Stimulated activated CD8-positive, alpha-beta memory T cell treated with anti-CD3 and anti-CD28 coated beads, Interleukin-2, amount 100 ng/mL, for 48 hours (primary cell): ENCODE measurements at places on chromosomes 3 and 15.

- no peak for DNase-seq
These were observed 9.5 kb downstream of the SMAD3 start for GRCh38 chr15:67074886-67075229.

DNA sequence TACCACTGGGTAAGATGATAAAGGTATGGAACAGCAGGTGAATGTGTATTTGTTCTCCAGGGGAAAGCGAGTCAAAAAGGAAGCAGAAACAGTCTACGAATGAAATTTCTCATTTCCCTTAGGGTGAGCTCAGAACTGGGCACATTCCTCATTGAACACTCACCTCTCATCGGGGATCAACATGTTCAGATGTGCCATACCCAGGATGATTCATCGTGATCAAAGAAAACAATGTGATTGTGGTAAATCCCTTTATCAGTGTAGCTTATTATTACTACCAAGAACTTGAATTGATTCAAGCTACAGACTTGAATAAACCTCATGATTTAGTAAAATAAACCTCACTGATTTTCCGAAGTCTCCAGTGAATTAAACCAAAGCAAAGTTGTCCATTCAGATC lies 72.1 kb downstream of the GJD2 start:
- no peak for DNase-seq

- no peak for DNase-seq
These were observed 1.1 kb downstream of the PAK6 start for GRCh38 chr15:40239693-40240618.

DNA sequence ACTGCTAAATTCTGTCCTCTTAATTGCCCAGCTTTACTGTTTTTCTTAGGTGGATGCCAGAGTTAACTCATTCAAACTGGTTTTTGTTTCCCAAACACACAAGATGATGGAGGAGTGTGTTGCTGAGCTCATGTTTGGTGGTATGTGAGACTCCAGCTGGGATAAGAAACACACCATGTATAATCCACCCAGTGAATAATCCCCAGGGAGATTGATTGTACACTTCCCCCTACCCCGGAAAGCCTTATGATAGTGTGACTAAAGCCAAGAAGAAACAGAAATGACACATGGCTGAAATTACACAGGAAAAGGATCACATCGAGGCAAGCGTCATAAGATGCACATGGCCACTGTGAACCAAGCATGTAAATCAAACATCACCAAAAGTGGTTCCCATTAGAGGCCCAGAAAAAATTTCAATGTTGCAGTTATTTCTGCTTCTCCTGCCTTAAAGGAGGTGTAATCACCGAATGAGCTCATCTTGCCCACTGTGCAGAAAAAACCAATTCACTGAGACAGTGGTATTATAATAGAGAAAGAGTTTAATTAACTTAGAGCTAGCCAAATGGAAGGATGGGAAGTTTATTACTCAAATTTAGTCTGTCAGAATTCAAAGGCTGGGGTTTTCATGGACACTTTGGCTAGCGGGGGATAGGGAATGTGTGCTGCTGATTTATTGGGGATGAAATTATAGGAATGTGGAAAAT lies 56.7 kb upstream of the MAGI1 start:
- no peak for DNase-seq

GRCh38 chr3:5184499-5184898 lies 3.0 kb upstream of the EDEM1 start:
- no peak for DNase-seq

GRCh38 chr3:61445924-61446323 lies 115.4 kb upstream of the PTPRG start:
- DNase-seq = no peak

DNA sequence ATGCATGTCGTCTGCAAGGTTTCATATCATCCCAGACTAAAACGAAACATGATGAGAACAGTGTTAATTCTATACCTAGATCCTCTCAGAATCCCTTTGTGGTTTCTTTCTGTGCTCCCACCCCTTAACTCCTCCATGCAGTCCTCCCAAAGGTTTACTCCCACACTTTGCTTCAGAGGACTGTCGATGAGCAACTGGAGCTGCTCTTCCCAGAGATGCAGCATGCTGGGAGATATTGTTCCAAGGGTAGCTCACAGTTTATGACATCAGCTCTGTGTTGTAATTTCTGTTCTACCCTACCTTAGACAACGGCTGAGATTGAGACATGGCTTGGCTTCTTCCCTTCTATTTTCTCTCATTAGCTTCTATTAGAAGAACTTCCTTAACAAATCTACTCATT lies 313.0 kb upstream of the COL8A1 start:
- no peak for DNase-seq

DNA sequence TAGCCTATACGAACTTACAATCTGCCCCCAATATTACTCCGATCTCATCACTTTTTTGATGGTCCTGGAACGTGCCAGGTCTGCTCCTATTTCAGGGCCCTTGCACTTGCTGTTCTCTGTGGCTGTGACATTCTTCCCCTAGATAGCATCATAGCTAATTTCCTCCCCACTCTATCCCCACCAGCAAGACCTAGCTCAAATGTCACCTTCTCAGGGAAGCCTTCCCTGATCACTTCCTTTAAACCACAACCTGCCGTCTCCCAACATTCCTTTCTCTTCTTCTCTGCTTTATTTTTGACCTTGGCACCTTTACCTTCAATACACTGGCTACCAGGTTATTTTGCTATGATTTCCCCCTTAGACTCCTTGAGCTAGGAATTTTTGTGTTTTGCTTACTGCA lies 5.3 kb upstream of the SMAD6 start:
- DNase-seq = no peak

GRCh38 chr3:178231645-178232044 lies 304.6 kb upstream of the KCNMB2 start:
- DNase-seq = no peak

DNA sequence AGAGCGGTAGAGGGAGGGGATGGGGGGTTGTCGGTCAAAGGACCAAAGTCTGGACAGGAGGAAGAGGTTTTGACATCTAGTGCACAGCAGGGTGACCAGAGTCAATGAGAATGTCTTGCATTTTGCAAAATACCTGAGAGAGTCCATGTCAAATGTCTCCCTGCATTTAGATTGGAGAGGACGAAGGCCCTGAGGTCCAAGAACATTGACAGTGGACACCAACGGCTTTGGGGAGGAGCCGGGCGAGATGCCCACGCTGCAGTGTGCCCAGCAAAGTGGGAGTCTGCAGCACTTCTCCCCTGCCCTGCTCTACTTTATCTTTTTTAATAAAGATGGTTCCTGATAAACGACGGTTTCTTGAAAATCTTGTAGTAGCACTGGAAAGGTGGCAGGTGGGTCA lies 67.4 kb upstream of the TAMM41 start:
- DNase-seq = no peak

DNA sequence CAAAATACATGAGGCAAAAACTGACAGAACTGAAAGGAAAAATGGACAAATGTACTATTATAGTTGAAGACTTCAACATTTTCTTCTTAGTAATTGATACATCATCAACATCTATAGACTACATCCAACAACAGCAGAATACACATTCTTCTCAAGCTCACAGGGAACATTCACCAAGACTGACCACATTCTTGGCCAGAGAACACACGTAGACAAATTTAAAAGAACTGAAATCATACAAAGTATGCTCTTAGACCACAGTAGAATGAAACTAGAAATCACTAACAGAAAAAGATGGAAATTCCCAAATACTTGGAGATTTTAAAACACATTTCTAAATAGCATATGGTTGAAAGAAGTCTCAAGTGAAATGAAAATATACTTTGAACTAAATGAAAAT lies 55.1 kb upstream of the NSMCE3 start:
- no peak for DNase-seq

GRCh38 chr3:127740136-127740915 lies 67.6 kb downstream of the ABTB1 start:
- DNase-seq = no peak

GRCh38 chr3:15428539-15428938 lies 1.1 kb downstream of the EAF1 start:
- no peak for DNase-seq

- DNase-seq = no peak
These were observed 23.5 kb upstream of the AMOTL2 start for GRCh38 chr3:134397755-134398154.

DNA sequence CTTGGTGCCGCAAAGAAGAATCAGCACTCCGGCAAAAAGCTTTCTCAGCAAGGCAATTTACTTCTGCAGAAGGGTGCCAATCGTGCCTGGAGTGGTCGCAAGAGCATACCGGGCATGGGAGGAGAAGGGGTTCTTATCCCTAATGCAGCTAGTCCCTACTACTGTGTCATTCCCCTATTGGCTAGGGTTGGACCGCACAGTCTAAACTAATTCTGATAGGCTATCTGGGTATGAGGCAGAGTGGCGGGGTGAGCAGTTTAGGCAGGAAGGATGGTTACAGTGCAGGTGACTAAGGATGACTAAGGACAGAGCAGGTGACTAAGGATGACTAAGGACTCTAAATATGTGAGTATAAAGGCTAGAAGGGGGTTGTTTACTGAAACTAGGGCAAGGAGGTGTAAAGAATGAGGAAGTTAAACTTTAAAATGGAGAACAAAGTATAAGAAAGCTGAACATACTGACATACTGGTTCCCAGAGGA lies 52.9 kb downstream of the PGBD4 start:
- no peak for DNase-seq

- DNase-seq = no peak
These were observed 314.6 kb downstream of the RPLP1 start for GRCh38 chr15:69767191-69767590.

DNA sequence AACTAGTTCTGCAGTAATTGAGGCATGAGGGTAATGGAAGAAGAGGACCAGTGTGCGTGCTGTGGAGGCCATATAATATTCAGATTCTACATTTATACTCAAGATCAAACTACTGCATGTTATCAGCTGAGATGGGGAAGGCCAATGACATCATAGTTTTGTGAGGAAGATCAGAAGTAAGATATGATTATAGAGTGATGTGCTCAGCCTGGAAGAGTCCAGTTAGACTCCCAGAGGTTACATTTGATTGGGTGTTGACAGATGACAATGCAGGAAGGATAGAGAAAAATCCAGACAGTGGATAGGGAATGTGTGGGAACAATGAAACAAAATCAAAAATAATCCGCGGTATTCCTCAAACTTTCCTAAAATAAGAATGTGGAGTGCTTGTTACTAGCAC lies 35.4 kb downstream of the GOLIM4 start:
- DNase-seq = no peak

GRCh38 chr3:118968111-118968510 lies 66.5 kb downstream of the IGSF11 start:
- DNase-seq = no peak

DNA sequence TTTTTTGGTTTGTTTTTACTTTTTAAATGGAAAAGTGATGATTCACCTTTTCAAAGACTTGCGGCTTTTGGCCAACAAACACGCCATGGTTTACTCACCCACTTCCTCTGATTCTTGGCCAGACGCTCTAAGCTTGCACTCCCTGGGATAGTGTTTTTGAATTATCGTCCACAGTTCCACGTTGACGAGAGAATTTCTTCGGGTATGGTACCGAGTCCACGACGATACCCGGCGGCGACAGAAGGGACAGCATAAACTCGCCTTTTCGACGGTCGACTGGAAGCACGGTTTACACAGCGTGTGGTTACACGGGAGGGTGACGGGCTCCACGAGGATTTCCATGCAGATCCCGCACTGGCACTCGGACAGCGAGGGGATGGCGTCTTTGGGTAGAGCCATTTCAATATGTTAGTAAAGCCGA lies 783 bp downstream of the RNF168 start:
- peak; percentile 24 for DNase-seq

GRCh38 chr3:195241592-195242355 lies 29.2 kb downstream of the XXYLT1 start:
- no peak for DNase-seq

DNA sequence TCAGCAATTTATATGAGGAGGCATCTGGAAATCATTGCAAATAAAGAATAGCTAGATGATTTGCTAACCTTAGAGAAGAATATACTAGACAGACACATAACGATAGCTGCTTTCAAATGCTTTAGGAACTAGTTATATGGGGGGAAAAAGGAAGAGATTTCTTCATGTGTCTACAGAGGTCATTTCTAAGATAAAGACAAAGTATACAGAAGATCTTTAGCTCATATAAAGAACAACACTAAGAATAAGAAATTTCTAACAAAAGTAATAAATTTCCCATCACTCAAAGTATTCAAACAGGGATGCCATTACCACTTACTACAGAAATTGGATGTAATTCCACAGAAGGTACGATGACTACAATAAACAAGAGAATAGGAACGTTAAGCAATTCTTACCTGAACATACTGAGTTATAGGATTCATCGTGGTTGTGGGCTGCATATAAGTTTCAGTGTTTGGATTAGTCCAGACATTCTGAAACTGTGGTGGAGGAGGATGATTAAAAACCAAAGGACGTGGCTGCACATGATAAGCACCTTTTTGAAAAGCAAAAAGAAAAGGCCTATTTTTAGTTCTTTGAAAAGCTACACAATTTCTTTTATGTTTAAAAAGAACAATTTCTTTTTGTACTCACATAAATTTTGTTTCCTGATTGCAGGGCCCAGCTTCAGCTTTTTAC lies 8.7 kb downstream of the DAZL start:
- no peak for DNase-seq
